ENCODE measurements at places on chromosomes 12 and 14. TPM values are rescaled to one million over a fixed set of nuclear protein-coding genes. Genes with fewer than 3 reads are reported as not detected.

Gene BICDL1
- 133 TPM for total RNA-seq

Gene PRIMA1
- not detected for total RNA-seq

Gene NTN4
- not detected for total RNA-seq

Gene TBX3
- not detected for total RNA-seq

Gene GSG1
- not detected for total RNA-seq

Gene CLEC6A
- not detected for total RNA-seq

Gene KRT2
- total RNA-seq: not detected

Gene RGS6
- not detected for total RNA-seq

Gene EPS8
- total RNA-seq: 5.6 TPM

Gene KLHL33
- 0.07 TPM for total RNA-seq

Gene ADCY4
- total RNA-seq: 2.4 TPM

Gene STON2
- 0.12 TPM for total RNA-seq

DNA sequence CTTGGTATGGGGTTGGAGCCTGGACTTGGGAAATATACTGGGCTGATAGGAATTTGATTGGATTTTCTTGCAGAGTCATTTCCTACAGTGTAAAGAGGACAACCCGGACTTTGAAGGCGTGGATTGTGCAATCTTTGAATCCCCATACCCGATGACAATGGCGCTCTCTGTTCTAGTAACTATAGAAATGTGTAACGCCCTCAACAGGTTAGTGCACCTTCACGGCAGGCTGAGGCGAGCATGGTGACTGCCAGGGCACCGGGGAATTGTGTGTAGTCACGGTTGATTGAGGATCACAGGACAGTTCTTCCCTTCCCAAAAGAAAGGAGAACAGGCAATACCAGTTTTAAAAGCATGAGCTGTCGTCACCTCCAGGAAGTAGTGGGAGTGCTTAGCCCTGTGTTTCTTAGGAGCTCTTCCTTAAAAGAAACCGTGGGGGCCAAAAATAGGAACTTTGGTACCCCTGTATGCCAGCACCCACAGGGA, 58.3 kb downstream of the ANAPC7 start:
- no peak overlapping the region for H3K4me3 ChIP-seq
- H3K27me3 ChIP-seq: no peaks in the 10 kb centered on the region
- H3K27ac ChIP-seq: no peak overlapping the region
- peaks cover 30% of the 10 kb centered on the region for H3K4me1 ChIP-seq

- H3K27me3 ChIP-seq: no peaks in the 10 kb centered on the region
- no peak overlapping the region for H3K27ac ChIP-seq
- no peaks in the 10 kb centered on the region for H3K36me3 ChIP-seq
- no peak overlapping the region for H3K4me3 ChIP-seq
Observed at GRCh38 chr12:20963762-20964161, 153.3 kb downstream of the SLCO1B3 start.

DNA sequence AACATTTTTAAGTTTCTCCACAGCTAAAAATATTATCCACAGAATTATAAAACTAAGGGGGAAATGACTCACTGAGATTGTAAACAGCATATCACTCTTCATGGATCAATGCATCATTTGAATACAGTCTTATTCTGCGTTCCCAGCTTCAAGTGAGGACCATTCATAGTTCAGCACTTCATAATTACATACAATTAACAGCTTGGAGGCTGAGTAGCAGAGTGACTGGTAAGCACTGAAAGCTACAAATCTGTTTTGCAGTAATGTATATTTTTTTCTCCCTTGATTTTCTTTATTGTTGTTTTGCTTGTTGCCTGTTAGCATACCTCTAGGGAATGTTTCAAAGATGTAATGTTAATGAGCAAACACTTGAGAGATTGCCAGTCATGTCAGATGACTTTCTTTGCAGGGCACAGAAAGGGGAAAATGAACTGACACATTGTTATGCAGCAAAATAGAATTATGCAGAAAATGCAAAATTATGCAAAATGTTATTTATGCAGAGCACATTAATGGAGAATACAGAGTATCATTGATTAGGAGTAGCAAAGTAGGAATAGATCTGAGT, 138.6 kb downstream of the RPS29 start:
- H3K27me3 ChIP-seq: peaks cover 5% of the 10 kb centered on the region
- DNase-seq: no peak
- H3K4me3 ChIP-seq: no peak overlapping the region
- no peaks in the 10 kb centered on the region for H3K4me1 ChIP-seq

- no peaks in the 10 kb centered on the region for H3K27me3 ChIP-seq
- peaks cover 33% of the 10 kb centered on the region for H3K4me1 ChIP-seq
- no peak overlapping the region for H3K4me3 ChIP-seq
- no peak for DNase-seq
- no peaks in the 10 kb centered on the region for H3K36me3 ChIP-seq
Observed at GRCh38 chr14:104697317-104697703, 7.9 kb downstream of the INF2 start.

- no peaks in the 10 kb centered on the region for H3K36me3 ChIP-seq
- no peak overlapping the region for H3K4me3 ChIP-seq
Observed at GRCh38 chr12:63889721-63890509, 45.4 kb downstream of the SRGAP1 start.

DNA sequence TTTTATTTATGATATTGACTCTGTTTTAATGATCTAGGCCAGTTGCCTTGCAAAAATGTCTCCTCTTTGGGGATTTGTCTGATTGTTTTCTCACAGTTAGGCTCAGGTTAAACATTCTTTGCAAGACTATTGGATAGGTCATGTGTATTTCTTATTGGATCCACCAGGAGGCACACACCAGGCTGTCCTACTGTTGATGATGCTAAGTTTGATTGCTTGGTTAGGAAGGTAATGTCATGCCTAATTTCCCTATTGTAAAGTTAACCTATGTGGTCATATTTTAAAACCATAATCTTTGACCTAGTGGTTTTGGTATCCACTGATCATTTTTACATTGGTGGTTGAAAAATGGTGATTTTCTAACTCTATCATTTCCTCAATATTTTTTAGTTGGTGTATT, 137.1 kb downstream of the BRMS1L start:
- no peak overlapping the region for H3K27ac ChIP-seq
- H3K4me1 ChIP-seq: no peaks in the 10 kb centered on the region
- H3K4me3 ChIP-seq: no peak overlapping the region
- H3K27me3 ChIP-seq: no peaks in the 10 kb centered on the region
- no peak for DNase-seq

- peaks cover 7% of the 10 kb centered on the region for H3K36me3 ChIP-seq
- no peak overlapping the region for H3K27ac ChIP-seq
- no peaks in the 10 kb centered on the region for H3K27me3 ChIP-seq
- H3K4me3 ChIP-seq: no peak overlapping the region
- no peak for DNase-seq
Observed at GRCh38 chr14:61365667-61366212, 44.4 kb downstream of the PRKCH start.

DNA sequence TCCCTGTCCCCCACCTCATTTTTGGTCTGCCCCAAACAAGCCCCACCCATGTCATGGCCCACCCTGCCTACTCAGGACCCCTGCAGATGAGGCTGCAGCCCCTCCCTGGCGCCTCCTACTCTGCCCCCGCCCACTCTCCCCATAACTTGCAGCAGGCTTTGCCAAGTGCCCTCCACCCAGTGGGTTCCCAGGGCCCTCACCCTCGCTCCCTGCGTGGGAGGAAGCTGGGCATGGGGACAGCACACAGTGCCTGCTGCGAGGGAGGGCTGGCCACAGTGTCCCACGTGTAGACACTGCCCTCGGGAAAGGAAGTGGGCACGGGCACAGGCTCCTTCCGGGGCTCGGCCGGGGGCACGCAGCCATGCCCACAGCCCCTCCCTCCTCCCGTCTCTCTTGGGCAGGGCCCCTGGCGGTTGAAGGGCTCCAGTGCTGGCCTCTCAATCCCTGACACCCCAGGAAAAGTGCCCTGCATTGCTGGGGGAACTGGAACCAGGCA, 9.4 kb downstream of the AKT1 start:
- peaks cover 15% of the 10 kb centered on the region for H3K4me1 ChIP-seq
- H3K4me3 ChIP-seq: no peak overlapping the region
- no peak for DNase-seq
- H3K27me3 ChIP-seq: no peaks in the 10 kb centered on the region

GRCh38 chr12:9118158-9118557, 2.4 kb upstream of the A2M start:
- H3K4me1 ChIP-seq: peaks cover 16% of the 10 kb centered on the region
- no peaks in the 10 kb centered on the region for H3K27me3 ChIP-seq
- H3K4me3 ChIP-seq: no peak overlapping the region
- H3K27ac ChIP-seq: no peak overlapping the region
- H3K36me3 ChIP-seq: peaks cover 2% of the 10 kb centered on the region
- peak; percentile 15 for DNase-seq

DNA sequence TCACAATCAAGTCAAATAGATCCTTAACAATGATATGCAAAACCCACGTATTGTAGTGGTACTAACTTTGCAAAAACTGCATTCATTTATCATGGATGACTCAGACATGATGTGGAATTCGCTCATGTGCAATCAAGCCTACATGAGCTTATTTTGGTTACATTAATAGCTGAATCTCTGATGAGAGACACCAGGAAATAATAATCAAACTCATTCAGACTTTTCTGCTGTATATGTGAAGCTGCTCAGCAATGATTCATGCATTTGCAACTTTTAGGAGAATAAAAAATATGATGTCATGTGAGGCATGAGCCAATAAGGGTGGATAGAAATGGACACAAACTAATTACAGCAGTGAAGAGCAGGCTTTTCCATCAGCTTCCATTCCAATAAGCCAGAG, 1075.8 kb upstream of the TMEM132C start:
- H3K4me1 ChIP-seq: no peaks in the 10 kb centered on the region
- DNase-seq: no peak
- H3K27me3 ChIP-seq: peaks cover 10% of the 10 kb centered on the region
- H3K27ac ChIP-seq: no peak overlapping the region

DNA sequence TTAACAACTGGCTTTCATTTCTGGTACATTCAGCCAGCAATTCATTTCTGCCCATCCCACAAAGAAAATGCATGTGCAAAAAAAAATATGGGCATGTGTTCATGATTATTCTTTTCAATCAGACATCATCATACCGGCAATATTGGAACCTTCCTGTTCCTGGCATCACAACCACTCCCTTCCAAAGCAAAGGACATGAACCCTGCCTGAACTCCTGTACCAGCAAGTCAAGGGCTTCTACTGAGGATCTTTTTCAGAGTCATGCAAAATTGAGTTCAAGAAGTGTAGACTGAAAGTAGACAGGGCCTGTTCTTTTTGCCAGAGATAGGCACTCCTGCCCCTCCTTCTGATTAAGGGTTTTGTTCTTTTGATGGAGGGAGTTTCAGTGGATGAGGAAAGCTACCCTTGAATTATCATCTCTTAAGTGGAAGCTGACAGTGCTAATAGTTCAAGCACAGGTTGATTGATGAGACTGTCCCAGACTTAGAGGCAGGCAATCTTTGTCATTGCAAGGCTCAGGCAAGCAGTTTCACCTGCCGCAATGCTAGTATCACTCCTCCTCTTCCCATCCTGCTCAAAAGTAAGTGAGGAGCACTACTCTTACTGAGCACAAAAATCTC, 22.3 kb upstream of the DIO2 start:
- H3K27me3 ChIP-seq: no peaks in the 10 kb centered on the region
- DNase-seq: no peak
- peaks cover 5% of the 10 kb centered on the region for H3K36me3 ChIP-seq

GRCh38 chr14:44657696-44658388, 150.8 kb upstream of the FSCB start:
- H3K36me3 ChIP-seq: no peaks in the 10 kb centered on the region
- no peak for DNase-seq
- H3K27ac ChIP-seq: no peak overlapping the region
- H3K4me3 ChIP-seq: no peak overlapping the region
- H3K4me1 ChIP-seq: peaks cover 9% of the 10 kb centered on the region
- no peaks in the 10 kb centered on the region for H3K27me3 ChIP-seq

DNA sequence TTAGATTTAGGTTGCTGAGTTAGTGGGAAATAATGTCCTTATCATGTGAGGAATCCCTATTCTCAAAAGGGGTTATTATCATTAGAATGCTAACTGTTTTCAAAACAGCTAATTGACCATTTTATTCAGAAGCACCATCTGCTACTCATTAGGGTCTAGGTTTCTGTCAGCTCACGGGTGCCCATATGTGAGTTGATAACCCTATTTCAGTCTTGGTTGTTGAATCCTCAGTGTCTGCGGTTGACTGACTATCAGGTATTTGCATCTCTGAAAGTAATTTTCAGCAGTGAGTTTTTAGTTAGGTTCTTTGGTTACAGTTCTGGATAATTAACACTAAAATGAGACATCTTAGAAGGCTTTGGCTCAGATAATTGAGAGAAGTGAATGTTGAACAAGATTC, 1404.0 kb downstream of the AACS start:
- H3K27ac ChIP-seq: no peak overlapping the region
- H3K4me1 ChIP-seq: no peaks in the 10 kb centered on the region
- H3K27me3 ChIP-seq: no peaks in the 10 kb centered on the region
- H3K4me3 ChIP-seq: no peak overlapping the region
- DNase-seq: no peak

DNA sequence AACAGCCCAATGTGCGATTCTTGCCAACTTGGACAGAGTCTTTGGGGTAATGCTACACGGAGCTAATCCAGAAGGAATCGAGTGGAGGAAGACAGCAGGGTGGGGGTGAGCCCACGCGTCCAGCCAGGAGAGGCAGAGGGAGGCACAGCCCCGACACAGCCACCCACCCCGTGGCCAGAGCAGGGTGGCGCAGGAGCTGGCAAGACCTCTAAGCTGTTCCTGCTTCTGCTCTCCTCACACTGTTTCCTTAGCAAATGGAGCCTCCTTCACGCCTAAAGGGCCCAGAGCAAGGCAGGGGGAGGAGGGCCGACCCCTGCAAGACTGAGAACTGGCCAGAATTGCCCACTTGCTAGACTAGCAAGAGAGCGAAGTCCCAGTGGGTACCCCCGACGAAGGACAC, 91.5 kb downstream of the FBXL14 start:
- no peak for DNase-seq
- no peak overlapping the region for H3K4me3 ChIP-seq
- H3K27me3 ChIP-seq: peaks cover 27% of the 10 kb centered on the region
- no peaks in the 10 kb centered on the region for H3K36me3 ChIP-seq
- no peak overlapping the region for H3K27ac ChIP-seq

GRCh38 chr12:113030875-113031525, 25.5 kb upstream of the DTX1 start:
- H3K27me3 ChIP-seq: peaks cover 5% of the 10 kb centered on the region
- H3K4me3 ChIP-seq: no peak overlapping the region
- no peaks in the 10 kb centered on the region for H3K36me3 ChIP-seq
- no peaks in the 10 kb centered on the region for H3K4me1 ChIP-seq
- no peak overlapping the region for H3K27ac ChIP-seq

DNA sequence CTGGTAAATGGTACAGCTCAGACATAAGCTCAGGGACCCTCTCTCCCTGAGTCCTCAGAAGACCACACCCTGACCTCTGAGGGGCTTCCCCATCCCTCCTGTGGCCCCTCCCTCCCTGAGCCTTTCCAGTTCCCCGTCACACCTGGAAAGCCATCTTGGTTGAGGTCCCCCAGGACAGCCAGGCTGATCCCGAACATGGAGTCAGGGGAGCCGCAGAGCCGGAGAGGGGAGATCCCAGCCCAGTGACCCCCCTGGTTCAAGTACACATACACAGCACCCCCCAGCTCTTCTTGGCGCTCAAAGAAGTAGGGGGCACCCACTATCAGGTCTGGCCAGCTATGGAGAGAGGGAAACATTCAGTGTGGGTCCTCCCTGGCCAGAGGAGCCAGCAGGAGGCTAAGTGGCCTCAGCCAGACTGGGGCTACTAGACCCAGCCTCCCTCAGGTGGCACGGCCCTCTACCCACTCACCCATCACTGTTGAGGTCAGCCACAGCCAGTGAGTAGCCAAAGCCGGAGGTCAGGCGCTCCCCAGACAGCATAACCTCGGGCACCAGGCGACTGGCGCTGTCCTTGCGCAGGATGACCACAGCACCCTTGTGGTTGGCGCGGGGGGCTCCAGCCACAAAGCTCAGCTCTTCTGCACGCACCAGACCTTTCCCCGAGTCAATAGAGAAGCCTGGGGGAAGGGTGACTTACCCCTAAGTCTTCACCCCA, 9.3 kb downstream of the ITGA7 start:
- H3K4me1 ChIP-seq: no peaks in the 10 kb centered on the region
- no peak for DNase-seq
- no peaks in the 10 kb centered on the region for H3K36me3 ChIP-seq
- no peak overlapping the region for H3K4me3 ChIP-seq
- H3K27me3 ChIP-seq: no peaks in the 10 kb centered on the region
- no peak overlapping the region for H3K27ac ChIP-seq

Measured in activated naive CD4-positive, alpha-beta T cell treated with anti-CD3 and anti-CD28 coated beads for 36 hours (primary cell).